ENCODE measurements at places on chromosomes 7 and 10. TPM values are rescaled to one million over a fixed set of nuclear protein-coding genes. Genes with fewer than 3 reads are reported as not detected.
A peak's percentile ranks its signal among the peaks of the same experiment; 100 is the strongest.

The OPN4 gene
- total RNA-seq: not detected

The ERLIN1 gene
- total RNA-seq: 18.2 TPM

The WEE2 gene
- total RNA-seq: not detected

The CHRM2 gene
- total RNA-seq: not detected

- DNase-seq: no peak
- H3K36me3 ChIP-seq: no peaks in the 10 kb centered on the region
- H3K27ac ChIP-seq: peak overlapping the region; percentile 60
- H3K27me3 ChIP-seq: peaks cover 26% of the 10 kb centered on the region
- H3K4me3 ChIP-seq: no peak overlapping the region
Measured at GRCh38 chr7:28155019-28155660, 25.5 kb downstream of the JAZF1 start.

- DNase-seq: no peak
- H3K27ac ChIP-seq: no peak within 1 kb of the TSS
- peaks cover 51% of the 10 kb centered on the region for H3K27me3 ChIP-seq
- H3K4me1 ChIP-seq: peaks cover 4% of the 10 kb centered on the region
Measured at GRCh38 chr7:124032369-124033094, at the start of gene TMEM229A. Gene TMEM229A, minus strand, starts transcription at chr7:124033067. Its CDS starts 64 bp downstream, at chr7:124033003.

- H3K4me1 ChIP-seq: peaks cover 17% of the 10 kb centered on the region
- H3K36me3 ChIP-seq: no peaks in the 10 kb centered on the region
- H3K27me3 ChIP-seq: peaks cover 60% of the 10 kb centered on the region
Measured at GRCh38 chr10:110274072-110274627, 30.6 kb downstream of the SMNDC1 start.

GRCh38 chr7:150372271-150373048 is 3.8 kb downstream of the REPIN1 start:
- no peaks in the 10 kb centered on the region for H3K27me3 ChIP-seq
- H3K4me1 ChIP-seq: peaks cover 41% of the 10 kb centered on the region
- no peak overlapping the region for H3K27ac ChIP-seq
- H3K36me3 ChIP-seq: peaks cover 52% of the 10 kb centered on the region
- no peak for DNase-seq

GRCh38 chr10:106592396-106592795 is 572.1 kb downstream of the SORCS1 start:
- H3K27ac ChIP-seq: no peak overlapping the region
- DNase-seq: no peak
- no peak overlapping the region for H3K4me3 ChIP-seq

DNA sequence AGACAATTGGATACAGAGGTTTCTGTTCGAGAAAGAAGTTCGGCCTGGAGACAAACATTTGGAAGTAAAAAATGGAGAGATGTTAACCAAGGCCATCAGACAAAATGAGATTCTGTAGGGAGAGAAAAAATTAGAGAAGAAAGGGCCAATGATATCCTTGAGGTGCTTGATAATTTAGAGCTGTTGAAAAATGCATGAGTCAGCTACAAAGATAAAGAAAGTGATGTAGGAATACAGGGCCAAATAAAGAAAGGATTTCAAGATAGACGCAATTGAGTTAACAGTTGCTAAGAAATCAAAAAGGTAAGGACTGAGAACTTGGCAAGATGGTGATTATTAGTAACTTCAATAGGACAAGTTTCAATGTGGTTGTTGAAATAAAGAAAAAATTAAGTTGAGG is 384.2 kb upstream of the SEMA3A start:
- no peaks in the 10 kb centered on the region for H3K27me3 ChIP-seq
- no peak overlapping the region for H3K4me3 ChIP-seq
- no peaks in the 10 kb centered on the region for H3K36me3 ChIP-seq
- no peaks in the 10 kb centered on the region for H3K4me1 ChIP-seq
- H3K27ac ChIP-seq: no peak overlapping the region
- no peak for DNase-seq

GRCh38 chr10:37865957-37866803 is 8.8 kb upstream of the ZNF248 start:
- DNase-seq: no peak
- no peaks in the 10 kb centered on the region for H3K36me3 ChIP-seq
- H3K4me3 ChIP-seq: no peak overlapping the region
- no peaks in the 10 kb centered on the region for H3K27me3 ChIP-seq
- H3K4me1 ChIP-seq: no peaks in the 10 kb centered on the region

DNA sequence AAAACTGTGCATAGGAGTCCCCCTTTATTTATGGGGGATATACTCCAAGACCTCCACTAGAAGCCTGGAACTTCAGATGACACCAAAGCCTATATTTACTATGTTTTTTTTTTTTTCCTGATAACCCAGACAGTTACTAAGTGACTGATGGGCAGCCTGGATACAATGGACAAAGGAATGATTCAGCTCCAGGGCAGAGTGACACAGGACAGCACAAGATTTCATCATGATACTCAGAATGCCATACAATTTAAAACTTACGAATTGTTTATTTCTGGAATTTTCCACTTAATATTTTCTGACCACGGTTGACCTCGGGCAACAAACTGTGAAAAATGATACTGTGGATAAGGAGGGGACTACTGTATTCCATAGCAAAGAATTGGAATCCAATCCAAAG is 843.6 kb downstream of the PCDH15 start:
- no peaks in the 10 kb centered on the region for H3K27me3 ChIP-seq
- no peak overlapping the region for H3K4me3 ChIP-seq
- no peak overlapping the region for H3K27ac ChIP-seq
- no peaks in the 10 kb centered on the region for H3K4me1 ChIP-seq

DNA sequence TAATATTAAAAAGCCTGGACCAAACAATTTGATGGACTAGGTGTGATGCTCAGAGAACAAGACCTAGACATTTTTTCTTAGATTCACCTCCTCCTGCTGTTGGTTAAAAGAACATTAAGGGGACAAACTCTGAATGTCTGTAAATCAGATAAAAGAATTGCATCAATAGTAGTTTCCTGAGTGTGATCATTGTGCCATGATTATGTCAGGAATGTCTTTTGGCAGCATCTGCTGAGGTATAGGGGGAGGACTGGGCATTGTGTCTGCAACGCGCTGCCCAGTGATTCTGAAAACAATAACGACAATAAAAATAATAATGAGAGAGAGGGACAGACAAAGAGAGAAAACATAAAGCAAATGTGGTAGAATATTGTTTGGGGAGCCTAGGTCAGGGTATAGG is 6.9 kb downstream of the C7orf57 start:
- DNase-seq: no peak
- no peaks in the 10 kb centered on the region for H3K36me3 ChIP-seq
- H3K27me3 ChIP-seq: peaks cover 16% of the 10 kb centered on the region
- peak overlapping the region; percentile 74 for H3K27ac ChIP-seq

DNA sequence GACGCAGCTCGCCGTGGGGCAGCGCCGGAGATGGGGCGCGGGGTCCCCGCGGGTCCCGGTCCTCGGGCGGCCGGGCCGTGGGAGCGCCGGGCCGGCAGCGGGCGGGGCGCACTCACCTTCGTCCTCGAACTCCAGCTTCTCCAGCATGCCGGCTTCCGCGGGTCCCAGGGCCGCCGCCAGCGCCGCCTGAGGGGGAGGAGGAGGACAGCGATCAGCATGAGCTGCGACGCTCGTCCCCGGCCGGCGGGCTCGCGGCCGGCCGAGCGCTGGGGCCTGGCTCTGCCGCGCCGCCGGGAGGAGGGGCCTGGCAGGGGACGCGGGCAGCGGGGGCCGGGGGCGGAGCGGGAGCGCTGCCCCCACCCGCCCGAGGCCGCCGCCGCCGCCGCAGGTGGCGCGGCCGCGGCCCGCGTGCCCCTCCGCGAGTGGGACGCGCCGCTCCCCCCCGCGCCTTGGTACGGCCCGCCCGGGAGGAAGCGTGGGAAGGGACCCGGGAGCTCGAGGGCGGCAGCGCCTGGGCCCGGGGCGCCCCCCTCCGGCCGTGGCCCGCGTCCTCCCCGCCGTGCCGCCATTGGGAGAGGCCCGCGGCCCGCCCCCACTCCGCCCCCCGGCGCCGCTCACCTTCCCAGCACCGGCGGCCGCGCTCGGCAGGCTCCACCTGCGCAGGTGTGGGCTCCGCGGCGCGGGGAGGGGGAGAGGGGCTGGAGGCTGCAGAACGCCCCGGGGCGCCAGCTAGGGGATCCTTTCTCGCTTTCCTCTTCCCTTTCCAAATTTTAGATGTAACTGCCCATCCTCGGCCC is 112.5 kb upstream of the RHEB start:
- H3K4me1 ChIP-seq: peaks cover 16% of the 10 kb centered on the region
- H3K27ac ChIP-seq: peak overlapping the region; percentile 89
- peak; percentile 80 for DNase-seq
- H3K36me3 ChIP-seq: peaks cover 5% of the 10 kb centered on the region

- peak overlapping the region; percentile 34 for H3K27ac ChIP-seq
- peaks cover 7% of the 10 kb centered on the region for H3K4me1 ChIP-seq
- peaks cover 7% of the 10 kb centered on the region for H3K36me3 ChIP-seq
- no peak for DNase-seq
- no peaks in the 10 kb centered on the region for H3K27me3 ChIP-seq
Measured at GRCh38 chr7:2259480-2259879, 17.5 kb downstream of the NUDT1 start.

- DNase-seq: no peak
- H3K27ac ChIP-seq: no peak overlapping the region
- H3K4me1 ChIP-seq: no peaks in the 10 kb centered on the region
Measured at GRCh38 chr10:29751684-29752083, 116.9 kb upstream of the SVIL start.

DNA sequence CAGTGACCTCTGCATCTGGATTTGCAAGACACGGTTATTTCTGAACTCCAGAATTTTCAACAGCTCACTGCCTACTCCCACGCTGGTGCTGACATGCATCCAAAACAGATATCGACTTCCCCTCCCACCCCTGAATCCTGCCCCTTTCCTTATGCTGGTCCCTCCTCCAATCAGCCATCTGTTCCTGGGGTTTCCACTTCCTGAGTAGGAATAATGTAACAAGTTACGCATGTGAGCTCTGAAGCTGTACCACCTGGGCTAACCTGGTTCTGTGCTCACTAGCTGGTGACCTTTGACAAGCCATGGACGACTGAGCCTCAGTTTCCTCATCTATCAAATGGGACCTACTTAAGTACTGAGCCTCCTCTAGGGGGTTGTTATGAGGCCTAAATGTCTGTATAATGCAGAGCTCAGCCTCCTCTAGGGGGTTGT is 1.7 kb upstream of the NCAPG2 start:
- peaks cover 39% of the 10 kb centered on the region for H3K4me1 ChIP-seq
- no peak for DNase-seq
- H3K4me3 ChIP-seq: peak overlapping the region; percentile 77

DNA sequence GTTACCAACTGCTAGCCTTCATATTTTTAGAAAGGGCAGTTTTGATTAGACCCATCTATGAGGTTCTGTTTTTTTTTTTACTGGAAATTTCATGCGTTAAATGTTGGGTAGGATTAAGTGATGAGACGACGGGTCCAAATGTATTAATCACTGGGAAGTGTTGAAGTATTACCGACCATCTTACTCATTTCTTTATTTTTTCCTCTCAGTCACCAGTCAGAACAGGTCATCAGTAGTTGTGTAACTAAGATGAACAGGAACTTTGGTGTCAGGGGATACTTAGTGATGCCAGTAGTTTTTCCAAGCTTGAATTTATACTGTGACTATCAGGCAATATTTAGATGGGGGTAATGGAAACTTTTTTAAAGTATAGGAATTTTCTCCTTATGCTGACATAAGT is 14.2 kb downstream of the TFAM start:
- H3K36me3 ChIP-seq: peaks cover 36% of the 10 kb centered on the region
- DNase-seq: no peak
- H3K27ac ChIP-seq: no peak overlapping the region
- peaks cover 5% of the 10 kb centered on the region for H3K4me1 ChIP-seq
- no peaks in the 10 kb centered on the region for H3K27me3 ChIP-seq

DNA sequence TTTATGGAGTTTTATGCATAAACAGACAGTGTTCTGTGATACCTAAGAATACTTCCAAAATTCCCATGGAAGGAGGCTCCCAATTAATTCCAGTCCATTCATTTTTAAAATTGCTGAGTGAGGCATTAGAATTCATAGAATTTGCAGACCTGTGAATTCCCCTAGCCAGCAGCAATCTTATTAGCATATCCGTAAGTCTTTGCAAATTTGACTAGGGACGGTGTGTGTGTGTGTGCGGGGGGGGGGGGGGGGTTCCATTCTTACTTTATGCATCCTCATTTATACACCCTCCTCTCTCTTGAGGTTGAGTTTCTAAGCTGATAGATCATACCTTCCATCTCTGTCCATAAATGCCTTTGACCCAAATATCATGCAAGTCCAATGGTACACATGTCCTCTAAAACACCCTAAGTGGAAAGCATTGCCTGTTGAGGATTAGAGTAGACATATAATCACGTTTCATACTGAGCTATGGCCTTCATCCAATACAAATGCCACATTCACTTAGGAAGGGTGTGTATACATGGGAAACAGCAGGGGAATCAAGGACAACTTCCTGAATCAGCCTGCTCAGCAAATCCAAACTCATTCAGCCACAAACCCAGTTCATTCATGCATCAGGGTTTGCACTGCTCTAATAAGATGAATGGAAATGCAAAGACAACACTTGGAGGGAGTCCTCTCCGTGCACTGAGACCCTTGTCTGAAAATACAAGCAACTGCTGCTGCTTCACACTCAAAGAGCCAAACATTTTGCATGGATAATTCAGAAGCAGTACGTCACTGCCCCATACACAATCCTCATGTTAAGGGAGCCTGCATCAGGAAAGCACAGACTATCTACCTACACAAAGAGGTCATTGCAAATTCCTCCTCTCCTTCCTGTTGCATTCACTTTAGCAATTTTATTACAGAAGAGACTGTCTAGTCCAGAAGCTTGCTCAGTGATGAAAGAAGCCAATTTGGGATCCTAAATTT is 350.8 kb downstream of the KCNMA1 start:
- H3K27ac ChIP-seq: no peak overlapping the region
- DNase-seq: no peak
- peaks cover 14% of the 10 kb centered on the region for H3K27me3 ChIP-seq

- H3K4me1 ChIP-seq: peaks cover 8% of the 10 kb centered on the region
- peak within 1 kb of the TSS; percentile 71 for H3K4me3 ChIP-seq
- peaks cover 63% of the 10 kb centered on the region for H3K27me3 ChIP-seq
- no peak within 1 kb of the TSS for H3K27ac ChIP-seq
- H3K36me3 ChIP-seq: no peaks in the 10 kb centered on the region
Measured at GRCh38 chr7:130491841-130492522, at the start of gene MEST. Gene MEST, plus strand, starts transcription at chr7:130492085. Its CDS starts 229 bp downstream, at chr7:130492314.

DNA sequence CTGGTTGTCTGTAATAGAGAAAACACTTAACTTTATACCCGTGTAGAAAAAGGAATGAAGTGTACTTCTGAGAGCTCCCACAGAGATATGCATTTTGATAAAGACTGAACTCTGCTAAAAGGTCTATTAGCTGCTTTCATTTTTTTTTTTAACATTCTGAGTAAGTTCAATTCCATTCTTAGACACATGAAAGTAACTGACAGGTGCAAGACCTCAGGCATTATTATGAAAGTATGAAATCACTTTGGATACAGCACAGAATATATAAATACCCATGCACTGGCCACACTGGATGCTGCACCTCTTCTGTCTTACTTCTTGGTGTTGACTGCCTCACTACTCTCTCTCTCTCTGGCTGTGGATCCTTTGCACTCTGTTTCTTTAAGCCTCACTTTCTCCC is 46.2 kb downstream of the VWDE start:
- no peaks in the 10 kb centered on the region for H3K27me3 ChIP-seq
- H3K4me1 ChIP-seq: no peaks in the 10 kb centered on the region

- H3K4me1 ChIP-seq: peaks cover 8% of the 10 kb centered on the region
- no peaks in the 10 kb centered on the region for H3K27me3 ChIP-seq
- peaks cover 55% of the 10 kb centered on the region for H3K36me3 ChIP-seq
Measured at GRCh38 chr10:35041502-35041879, 48.6 kb downstream of the CUL2 start.
